M059J (cell line): ENCODE measurements at places on chromosomes 11 and 22.
A peak's percentile ranks its signal among the peaks of the same experiment; 100 is the strongest.

DNA sequence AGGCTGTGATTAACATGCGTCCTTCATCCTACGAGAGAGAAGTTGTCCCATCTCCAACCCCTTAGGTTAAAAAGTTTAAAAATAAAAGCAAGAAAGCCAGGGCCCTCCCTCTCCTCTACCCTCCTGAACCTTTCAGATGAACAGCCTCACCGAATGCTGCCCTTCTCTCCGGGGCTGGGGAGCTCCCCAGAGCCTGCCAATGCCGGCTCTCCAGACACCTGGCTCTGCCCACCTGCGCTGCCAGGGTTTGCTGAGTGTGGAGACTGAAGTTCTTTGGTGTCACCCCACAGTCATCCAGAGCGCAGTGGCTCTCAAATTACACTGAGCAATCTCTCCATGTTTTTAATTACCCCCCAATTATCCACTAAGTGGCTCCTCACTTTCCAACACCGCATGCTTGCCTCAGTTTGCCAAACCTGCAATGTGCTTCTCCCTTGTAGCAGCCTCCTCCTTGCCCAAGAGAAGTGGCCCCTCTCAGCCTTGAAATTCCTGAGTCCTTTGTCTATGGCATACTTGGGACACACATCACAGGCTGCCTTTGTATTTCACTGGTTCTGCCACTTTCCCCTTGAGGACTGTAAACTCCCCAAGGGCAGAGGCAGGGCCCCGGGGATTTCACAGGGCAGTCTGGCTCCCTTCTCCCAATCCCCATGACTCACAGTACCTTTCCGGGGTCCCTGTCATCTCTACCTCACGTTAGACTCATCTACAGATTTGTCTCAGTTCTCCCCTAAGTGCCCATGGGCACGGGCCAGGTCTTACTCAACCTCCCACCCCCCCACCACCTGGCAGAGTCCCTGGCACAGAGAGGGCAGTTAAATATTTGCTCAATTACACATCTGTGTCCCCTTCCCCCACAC is 2.0 kb downstream of the MYH9 start:
- DNase-seq, result no peak

GRCh38 chr11:80473562-80473961 is 1032.7 kb upstream of the TENM4 start:
- DNase-seq, result peak; percentile 35

DNA sequence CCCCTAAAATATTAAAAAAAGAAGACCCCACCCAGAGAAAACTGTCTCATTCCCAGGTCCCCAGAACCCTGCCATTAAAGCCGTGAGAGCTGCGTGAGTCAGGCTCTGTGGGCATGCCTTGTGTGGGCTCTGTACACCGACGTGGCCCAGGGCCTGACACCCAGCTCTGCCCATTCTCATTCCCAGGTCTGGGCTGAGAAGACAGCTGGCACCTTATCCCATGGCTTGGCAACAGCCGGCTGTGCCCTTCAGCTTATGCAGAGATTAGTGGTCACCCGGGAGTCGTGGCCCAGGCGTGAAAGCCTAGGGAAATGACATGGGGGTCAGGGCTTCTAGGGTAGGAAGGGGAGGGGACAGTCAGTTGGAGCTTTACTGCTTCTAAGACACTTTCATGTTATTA is 31.9 kb downstream of the OTOG start:
- DNase-seq, result no peak

- DNase-seq, result no peak
Observed at GRCh38 chr11:107679255-107680024, 32.4 kb downstream of the SLN start.

- DNase-seq, result no peak
Observed at GRCh38 chr11:134522782-134523570, 110.9 kb upstream of the B3GAT1 start.

GRCh38 chr11:68081691-68082090 is 39.5 kb downstream of the CHKA start:
- DNase-seq, result no peak

DNA sequence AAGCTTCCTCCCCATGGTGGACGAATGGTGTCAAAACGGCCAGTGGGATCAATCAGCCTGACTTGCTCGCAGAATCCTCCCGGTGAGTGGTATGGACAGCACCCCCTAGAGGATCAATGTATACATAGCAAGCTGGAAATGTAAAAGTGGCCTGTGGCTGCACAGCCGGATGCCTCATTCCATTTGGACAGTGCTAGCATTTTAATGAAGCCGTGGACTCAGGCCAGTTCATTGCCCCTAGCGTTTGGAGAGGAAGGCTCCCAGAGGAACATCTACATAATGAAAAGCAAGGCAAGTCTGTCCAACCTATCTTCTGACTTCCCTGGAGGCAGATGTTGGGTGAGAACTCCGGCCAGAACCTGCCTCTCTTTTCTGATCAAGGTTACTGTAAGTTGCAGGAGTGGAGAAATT is 942.3 kb downstream of the NTM start:
- DNase-seq, result peak; percentile 16

GRCh38 chr22:46730568-46731245 is 7.3 kb downstream of the CERK start:
- DNase-seq, result no peak

DNA sequence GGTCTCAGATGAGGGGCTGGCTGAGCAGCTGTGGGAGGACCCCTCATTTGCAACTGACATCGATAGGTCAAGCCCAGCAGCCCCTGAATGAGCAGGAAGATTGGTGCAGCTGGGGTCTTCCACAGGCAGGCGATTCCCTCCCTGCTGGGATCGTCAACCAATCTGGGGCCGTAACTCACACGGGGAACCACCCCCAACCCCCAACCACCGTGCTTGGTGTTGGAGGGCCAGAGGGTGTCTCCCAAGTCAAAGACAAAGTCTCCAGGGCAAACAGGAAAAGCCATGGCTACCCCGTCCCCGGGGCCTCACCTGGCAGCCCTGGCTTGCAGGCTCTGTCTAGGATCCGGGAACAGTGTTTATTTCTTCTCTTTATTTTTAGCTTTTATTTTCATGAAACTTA is 26.9 kb upstream of the SCUBE1 start:
- no peak for DNase-seq

GRCh38 chr11:121488170-121488569 is 35.4 kb upstream of the SORL1-AS1 start:
- DNase-seq, result no peak

- DNase-seq, result no peak
Observed at GRCh38 chr11:64877390-64878222, 815 bp downstream of the EHD1 start.

DNA sequence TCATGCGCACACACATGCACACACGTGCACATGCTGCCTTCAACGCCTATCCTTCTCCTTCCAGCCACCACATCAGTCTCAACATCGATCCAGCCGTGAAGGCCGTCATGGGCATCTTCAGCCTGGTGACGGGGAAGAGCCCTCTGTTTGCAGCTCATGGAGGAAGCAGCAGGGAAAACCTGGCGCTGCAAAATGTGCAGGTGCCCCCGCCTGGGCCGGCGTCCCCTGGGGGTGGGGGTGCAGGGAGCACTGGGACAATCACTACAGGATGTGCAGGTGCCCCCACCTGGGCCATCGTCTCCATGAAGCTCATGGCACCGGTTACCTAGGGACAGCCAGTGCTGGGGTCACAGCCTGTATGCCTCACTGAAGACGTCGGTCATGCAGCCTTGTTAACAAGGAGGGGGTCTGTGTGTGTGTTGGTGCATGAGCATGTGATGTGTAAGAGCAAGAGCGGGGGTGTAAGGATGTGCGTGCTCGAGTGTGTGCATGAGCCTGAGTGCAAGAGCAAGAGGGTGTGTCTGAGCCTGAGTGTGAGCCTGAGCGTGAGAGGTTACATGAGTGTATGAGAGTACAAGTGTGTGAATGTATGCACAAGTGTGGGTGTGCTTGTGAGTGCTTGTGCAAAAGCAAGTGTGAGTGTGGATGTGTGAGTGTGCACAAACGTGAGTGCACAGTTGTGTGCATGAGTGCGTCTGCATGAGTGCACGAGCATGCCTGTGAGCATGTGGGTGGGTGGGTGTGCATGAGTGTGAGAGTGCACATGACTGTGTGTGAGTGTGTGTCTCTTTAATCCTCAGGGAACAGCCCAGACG is 31.5 kb downstream of the NADSYN1 start:
- DNase-seq, result no peak

DNA sequence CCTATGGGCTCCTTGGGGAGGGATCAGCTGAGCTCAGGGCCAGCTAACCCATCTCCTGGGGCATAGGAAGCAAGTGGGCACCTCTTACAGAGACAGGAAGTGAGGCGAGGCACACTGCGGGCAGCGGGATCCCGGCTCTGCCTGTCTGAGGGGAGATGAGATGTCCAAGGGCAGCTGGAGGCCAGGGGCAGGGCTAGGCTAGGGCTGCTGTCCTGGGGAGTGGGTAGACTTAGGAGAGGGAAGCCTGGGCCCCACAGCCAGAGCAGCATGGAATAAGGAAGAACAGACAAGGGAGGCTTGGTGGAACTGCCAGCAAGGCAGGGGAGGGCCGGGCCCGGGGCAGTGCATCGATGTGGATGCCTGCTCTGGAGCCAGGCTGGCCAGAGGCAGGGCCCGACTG is 76.3 kb downstream of the MORC2 start:
- DNase-seq, result no peak

- DNase-seq, result no peak
Observed at GRCh38 chr11:64558869-64559268, 32.2 kb upstream of the SLC22A12 start.

- no peak for DNase-seq
Observed at GRCh38 chr11:73931951-73932350, 18.9 kb upstream of the DNAJB13 start.

DNA sequence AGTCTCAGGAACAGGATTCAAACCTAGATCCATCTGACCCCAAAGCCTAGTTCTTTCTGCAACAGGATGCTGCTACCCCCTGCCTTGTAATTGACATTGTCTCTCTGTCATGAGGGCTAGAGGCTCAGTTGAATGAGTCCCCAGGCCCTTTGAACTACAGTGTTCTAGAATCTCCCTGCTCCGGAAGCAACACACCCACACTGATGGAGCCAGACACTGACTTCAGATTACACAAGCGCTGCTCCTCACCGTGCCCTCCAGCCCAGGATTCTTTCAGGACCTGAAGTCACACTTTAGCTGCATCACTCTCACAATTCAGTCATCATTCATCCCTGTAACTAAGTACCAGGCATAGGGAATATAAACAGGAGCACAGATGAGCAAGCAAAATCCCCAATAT is 69.6 kb downstream of the RAB30 start:
- DNase-seq, result no peak

DNA sequence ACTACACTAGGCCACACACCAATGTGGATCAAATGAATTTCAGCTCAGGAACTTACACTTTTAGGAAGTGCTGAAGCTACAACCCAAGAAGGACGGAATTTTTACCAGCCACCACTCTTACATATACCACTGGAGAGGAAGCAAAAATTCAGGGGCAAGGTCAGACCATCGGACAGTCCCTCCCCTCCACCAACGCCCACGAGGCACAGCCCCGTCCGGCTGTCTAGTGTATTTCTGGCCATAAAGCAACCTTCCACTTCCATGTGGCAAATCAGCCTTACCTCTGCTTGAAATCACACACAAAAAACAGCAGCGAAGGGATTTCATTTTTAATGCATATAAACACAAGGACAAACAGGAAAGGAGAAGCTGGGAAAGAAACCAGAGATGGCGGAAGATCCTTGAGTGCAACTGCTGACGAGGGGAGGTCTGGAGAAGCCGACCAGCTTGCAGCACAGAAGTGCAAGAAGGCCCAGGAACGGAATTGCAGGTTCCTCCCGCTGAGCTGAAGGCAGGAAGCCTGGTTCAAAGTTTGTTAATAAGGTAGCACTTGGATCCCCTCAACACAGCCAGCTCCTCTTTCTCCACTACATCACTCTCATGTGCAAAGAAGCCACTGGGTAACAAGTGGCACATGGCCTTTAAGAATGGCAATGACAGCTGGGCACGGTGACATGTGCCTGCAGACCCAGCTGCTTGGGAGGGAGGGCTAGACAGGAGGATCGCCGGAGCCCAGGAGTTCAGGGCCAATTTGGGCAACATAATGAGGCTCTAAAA is 71.5 kb downstream of the SHANK2 start:
- DNase-seq, result no peak

- no peak for DNase-seq
Observed at GRCh38 chr11:34648036-34648435, 27.1 kb downstream of the EHF start.

DNA sequence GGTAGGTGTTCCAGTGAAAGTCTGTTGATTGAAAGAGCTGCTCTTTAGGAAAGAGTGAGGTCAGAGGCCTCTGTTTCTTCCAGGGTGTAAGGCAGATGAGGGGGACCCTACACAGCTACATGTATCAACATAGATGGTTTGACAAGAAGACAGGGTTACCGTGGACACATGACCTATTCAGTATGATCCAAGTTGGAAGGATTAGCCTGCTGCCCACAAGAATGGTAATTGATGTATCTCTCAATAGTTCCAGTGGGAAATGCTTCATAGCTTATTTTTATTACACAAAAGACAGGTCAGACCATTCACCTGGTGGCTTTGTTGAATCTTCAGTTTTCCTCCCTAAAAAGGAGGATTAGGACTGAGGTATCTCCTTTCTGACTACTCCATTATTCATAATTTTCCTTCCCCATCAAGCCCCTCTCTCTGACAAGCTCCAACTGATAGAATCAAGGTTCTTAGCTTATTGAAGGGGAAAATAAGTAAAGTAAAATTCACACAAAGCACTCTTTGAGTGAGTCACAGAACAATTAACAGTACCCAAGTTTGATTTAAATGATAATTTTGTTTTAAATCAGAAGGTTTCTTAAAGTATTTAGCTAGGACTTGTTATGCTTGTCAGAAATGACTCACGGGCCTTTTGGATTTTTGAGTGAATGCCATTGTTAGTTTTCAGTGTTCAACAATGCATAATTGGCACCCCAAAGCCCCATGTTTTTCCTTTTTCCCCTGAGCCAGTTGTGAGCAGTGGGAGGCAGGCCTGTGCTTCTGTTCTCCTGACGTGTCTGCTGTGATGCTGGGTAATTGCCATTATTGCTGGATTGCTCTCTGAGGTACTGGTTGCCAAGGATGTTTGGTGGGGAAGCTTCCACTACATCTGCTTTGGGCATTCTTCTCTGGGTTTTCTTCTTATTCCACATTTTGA is 373.2 kb downstream of the DDX10 start:
- peak; percentile 97 for DNase-seq

- DNase-seq, result peak; percentile 50
Observed at GRCh38 chr11:64844330-64845128, at the start of gene CDC42BPG. TSS of gene CDC42BPG (minus strand) at chr11:64844653. CDS start at chr11:64844569, 84 bp downstream.

DNA sequence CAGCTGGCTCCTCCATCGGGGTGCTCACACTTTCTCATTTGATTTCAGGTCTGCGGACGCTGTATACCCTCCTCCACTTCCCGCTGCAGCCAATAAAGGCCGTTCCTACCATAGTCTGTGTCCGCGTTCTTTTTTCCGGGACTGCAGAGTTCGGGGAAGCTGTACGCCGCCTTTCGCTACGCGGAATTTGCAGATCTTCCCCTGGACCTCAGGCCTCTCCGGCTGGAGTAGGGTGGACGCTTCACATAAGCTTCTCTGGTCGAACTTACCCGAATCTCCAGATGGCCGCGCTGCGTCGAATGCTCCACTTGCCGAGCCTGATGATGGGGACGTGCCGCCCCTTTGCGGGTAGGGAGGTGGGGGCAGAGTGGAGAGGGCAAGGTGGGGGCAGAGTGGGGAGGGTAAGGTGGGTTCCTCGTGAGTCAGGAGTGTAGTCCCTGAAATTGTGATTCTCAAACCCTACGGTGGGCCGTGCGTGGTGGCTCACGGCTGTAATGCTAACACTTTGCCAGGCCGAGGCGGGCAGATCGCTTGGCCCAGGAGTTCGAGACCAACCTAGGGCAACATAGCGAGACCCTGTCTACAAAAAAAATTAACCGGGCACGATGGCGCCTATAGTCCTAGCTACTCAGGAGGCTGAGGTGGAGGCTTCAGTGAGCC is 617 bp downstream of the CSKMT start:
- no peak for DNase-seq

GRCh38 chr11:73191151-73191550 is 26.9 kb upstream of the P2RY2 start:
- no peak for DNase-seq

- DNase-seq, result peak; percentile 88
Observed at GRCh38 chr11:5600374-5600851, 4.0 kb downstream of the TRIM6 start.
